DMS53 (cell line): ENCODE measurements at places on chromosomes 12 and 14.

- DNase-seq = peak; percentile 59
Observed at GRCh38 chr14:89702073-89702875, 252.3 kb downstream of the EFCAB11 start.

DNA sequence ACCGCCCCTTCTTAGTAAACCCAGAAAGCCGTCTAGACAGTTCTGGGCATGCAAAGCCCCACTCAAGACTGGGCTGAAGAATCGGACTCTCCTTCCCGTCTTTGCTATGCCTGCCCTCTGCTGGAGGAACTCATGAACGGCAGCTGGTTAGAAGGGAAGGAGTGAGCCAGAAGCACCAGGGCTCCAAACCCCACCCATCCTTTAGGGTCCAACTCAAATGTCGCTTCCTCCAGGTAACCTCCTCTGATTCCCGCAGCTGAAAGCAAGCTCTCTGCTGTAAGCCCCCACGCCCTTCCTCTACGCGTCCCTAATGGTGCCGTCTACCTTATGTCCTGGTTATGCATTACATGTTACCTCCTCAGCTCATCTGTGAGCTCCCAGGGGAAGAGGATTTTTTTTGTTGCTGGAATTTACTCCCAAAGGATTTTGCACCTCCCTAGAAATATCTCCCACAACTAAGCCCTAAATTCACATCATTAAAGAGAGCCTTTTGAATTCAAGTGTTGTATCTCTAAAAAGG lies 59.0 kb upstream of the SCN8A start:
- peak; percentile 87 for DNase-seq

- peak; percentile 76 for DNase-seq
Observed at GRCh38 chr12:71958993-71959578, 20.4 kb downstream of the TPH2 start.

DNA sequence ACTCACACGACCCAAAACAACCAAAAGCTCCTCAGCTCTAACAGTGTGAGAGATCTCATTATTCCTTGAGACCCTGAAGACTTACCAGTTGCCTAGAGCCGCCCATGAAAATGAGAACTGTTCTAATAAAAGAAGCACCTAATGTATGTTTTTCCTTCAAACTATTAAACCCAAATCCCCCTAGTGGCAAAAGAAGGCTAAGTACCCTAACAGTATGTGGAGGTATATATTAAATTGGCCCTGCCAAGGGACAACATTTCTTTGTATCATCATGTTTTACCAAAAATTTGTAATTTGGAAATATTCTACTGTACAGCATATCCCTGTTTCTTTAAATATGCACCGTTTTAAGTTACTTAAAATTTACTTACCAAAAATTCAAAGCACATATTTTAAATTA lies 38.0 kb upstream of the PPFIA2 start:
- peak; percentile 77 for DNase-seq

- DNase-seq = peak; percentile 81
Observed at GRCh38 chr14:50018201-50018932, 98.0 kb downstream of the VCPKMT start.

- peak; percentile 99 for DNase-seq
Observed at GRCh38 chr12:52235822-52236361, 2.8 kb downstream of the KRT7 start.

DNA sequence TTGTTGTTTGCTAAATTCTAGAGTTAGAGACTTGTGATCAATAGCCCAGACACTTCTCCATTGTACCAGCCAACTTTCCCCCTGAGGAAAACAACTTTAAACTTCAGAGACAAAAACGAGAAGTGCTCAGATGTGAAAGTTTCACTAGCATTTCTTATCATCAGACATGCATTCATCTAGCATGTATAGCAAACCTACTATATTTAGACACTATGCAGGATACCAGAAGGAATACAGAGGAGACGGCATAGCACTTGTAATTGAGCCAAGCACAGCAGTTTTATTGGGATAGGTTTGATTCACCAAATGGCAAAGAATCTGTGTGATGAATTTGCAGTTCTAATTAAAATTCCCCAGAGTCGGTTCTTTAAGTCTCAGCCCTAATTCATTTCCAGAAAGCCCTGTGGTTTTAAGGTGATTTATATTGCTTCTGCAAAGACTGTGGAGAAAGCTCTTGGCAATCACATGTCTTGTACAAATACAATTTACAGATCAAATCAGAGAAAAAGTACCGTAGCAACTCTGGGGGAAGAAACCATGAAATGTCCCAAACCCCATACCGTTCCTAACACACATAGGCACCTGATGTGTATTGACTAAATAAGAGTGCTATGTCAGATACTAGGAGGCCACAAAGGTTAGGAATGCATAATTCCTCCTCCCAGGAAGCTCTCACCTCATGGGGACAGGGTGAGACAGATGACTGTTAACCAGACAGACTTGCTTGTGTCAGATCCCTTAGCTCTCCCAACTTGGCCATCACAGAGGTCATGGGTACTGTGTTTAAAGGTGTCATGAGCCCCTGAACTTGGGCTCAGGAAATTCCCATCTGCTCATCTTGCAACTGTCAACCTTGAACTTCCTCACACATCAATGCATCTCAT lies 69.6 kb upstream of the KRAS start:
- DNase-seq = no peak

GRCh38 chr14:99658218-99658845 lies 13.4 kb downstream of the HHIPL1 start:
- no peak for DNase-seq

DNA sequence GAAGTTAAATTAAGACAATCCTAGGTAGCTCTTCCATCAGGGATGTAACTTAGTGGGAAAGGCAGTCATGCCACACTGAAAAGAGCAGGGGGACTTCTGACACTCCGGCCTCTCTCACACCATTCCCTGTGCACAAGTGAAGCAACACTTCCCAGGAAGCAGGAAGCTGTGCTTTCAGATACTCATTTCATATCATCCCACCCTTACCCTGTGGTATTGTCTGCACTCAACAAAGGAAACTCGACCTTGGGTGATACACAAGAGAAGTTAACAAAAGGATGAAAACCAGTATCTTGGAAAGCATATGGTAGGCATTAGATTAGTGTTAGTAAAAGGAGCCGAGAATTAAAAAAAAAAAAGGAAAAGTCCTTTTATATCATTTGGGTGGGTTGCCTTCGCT lies 61.3 kb upstream of the MDM1 start:
- DNase-seq = no peak

GRCh38 chr12:11756022-11756421 lies 106.5 kb downstream of the ETV6 start:
- peak; percentile 66 for DNase-seq

- peak; percentile 59 for DNase-seq
Observed at GRCh38 chr14:26255213-26255612, 342.6 kb downstream of the NOVA1 start.

GRCh38 chr12:47397664-47398281 lies 308.1 kb downstream of the RPAP3 start:
- DNase-seq = peak; percentile 91

DNA sequence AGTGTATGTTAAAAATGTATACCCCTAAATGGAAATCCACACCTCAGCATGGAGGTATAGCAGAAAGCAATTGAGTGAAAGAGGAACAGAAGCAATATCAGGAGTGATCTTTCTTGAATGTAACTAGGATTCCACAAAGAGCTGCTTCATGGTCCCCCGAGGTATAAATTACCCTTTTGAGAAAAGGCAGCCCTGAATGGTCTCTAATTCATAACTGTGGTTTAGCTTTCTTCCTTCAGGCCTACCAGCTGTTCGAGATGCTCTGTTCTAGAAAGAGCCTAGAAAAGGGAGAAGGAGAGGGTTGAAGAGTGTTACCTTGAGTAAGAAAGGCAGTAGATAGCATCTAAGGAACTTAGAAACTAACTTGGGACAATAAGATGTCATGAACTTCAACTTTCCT lies 42.9 kb upstream of the CSRNP2 start:
- no peak for DNase-seq

DNA sequence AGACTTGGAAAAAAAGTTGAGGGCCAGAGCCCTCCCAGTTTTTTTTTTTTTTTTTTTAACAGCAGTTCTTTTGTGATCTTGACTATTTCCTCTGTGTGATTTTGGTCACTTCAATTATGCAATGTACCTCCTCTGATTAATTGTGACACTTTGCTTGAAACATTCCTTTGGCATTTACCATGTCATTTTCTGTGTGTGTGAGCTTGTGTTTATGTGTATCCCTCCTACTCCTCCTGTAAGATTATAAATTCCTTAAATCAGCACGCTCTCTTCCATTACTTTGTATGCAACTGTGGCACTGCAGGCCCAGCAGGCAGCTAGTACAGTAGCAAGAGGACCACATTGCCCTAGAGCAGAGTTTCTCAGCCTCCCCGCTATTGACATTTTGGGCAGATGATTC lies 33.2 kb upstream of the GALNT16 start:
- no peak for DNase-seq

DNA sequence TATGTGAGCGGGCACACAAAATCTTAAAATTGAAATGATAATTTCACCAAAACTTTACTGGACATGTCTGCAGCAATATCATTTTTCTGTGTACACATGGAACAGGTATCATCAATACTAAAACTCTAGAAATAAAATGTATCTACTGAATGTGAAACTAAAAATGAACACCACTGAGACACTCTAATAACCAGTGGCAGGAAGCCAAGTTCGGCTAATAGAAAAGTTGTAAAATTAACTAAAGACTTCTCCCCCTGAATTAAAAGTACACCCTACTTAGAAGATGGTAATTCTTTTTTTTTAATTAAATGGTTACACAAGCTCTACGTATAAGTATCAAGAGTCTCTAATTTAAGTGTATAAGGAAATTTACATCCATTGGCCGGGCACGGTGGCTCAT lies 227.2 kb downstream of the MED13L start:
- no peak for DNase-seq

DNA sequence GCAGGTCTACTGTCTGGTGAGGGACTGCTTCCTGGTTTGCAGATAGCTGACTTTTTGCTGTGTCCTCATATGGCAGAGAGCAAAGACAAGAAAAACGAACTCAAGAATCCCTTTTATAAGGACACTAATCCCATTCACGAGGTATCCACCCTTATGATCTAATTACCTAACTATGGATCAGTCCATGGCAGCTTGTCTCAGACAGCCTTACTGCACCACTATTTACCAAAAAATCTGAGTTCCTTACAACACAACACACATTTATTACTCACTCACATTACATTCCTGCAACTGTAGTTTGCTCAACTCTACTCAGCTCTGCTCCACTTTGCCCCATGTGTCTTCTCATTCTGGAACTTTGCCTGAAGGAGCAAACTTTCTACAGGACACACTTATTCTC lies 10.1 kb upstream of the SLC6A15 start:
- DNase-seq = no peak

DNA sequence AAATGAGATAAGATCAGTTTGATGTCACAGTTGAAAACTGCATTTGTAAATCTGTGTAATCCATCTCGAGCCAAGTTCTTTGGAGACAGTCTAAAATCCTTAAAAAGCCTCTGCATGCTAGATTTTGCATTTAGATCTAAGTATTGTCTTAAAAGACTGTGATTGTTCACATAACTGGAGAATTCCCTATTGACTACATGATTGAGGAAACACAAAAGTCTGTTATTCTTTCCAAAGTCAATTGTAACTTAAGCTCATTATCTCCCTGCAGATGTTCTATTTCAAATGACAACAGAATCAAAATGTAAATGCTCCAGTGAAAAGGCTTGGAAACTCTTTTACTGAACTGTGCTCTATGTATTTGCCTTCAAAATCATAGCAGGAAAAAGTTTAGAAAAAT lies 77.8 kb downstream of the MYF5 start:
- no peak for DNase-seq

DNA sequence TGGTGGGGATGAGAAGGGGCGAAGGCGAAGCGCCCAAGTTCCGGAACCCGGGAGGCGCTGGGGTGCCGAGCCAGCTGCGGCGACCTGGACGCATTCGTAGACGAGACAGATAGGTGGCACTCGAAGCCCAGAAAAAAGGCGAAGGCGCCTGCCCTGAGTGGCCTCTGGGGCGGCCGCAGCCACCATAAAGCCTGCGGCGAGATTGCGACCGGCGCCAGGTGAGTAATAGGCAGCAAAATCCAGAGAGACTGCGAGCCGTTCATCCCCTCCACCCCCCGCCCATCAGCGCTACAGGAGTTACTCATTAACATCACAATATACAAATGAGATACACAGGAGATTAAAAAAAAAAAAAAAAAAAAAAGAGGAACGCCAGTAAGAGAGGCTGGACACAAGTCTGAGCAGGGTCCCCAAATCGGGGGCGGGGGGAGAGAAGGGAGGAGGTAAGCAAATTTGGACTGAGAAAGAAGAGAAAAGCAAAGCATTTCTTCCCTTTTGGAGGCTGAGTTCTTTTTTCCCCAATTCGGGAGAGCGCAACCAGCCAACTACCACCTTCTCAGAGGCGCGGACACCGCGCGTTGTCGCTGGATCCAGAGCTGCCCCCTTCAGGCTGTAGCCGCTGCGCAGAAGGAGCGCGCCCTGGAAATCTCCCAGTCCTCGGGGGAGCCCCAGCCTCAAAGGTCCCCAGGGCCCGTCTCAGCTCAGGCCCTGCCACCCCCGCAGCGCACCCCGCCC lies 15.7 kb downstream of the TBX3 start:
- DNase-seq = peak; percentile 78

DNA sequence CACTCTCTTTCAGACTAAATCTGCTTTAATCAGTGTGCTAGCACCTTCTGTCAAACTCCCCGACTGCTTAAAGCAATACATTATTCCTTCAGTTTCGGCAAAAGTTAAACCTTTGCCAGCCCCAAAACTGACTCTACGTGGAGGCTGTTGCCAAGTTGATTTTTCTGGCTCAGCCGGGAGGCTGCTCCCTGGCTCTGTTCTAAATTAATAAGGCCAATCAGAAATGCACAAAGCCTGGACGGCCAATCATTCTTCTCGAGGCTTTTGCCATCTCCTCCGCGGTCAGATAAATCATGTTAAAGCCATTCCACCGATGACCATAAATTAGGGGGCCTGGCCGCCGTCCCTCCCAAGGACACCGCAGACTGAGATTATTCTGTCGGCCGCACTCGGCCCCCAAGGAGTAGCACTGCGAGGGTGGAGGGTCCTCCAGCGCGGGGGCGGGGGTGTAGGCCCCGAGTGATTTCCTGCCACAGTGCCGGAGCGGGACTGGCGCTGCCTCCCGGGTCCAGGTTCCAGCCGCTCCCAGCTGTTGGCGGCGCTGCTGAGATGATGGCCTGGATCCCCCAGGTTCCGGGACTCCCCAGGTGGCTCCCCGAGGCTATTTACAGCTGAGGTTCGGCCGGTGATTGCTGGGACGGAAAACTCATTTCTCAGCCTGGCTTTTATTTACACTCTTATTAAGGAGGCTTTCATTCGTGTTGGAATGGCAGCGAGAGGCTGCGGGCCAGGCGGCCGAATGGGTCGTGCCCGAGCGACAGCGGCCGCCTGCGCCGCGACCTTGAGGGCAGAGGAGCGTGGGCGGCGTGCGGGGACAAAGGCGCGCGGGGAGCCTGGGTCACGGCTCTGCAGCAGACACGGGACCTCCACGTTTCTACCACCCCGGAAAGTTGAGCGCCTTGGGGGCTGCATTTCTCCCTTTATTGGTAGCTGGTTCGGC lies 165.1 kb downstream of the MON2 start:
- peak; percentile 79 for DNase-seq

DNA sequence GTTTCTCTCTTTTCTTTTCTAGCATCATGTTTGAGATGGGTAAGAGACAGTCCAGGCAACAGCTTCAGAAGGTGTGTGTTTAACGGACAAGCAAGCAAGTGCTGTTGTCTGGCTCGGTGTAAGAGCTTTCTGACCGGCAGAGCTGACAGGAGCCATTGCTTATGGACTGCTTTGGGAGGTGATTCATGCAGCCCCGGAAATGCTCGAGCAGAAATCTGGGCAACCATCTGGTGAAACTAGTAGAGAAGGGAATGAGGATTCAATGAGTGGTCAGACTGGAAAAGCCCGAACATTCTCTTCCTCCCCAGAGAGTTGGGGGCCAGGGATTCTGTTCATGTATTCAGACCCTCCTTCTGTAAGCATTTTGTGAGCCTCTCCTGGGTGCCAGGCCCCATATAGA lies 24.4 kb downstream of the TUNAR start:
- peak; percentile 15 for DNase-seq

GRCh38 chr12:2258025-2258424 lies 205.2 kb downstream of the CACNA1C start:
- DNase-seq = no peak
